ENCODE measurements at places on chromosomes 2 and 18. TPM values are rescaled to one million over a fixed set of nuclear protein-coding genes. Genes with fewer than 3 reads are reported as not detected.

The GCFC2 gene
- 30.3 TPM for total RNA-seq

The ZSWIM2 gene
- total RNA-seq, result not detected

- no peak for DNase-seq
Observed at GRCh38 chr2:223459328-223459939, 142.7 kb downstream of the SCG2 start.

- DNase-seq, result no peak
Observed at GRCh38 chr18:1408376-1408775, 503.7 kb downstream of the ADCYAP1 start.

Data from thymus (tissue), 14 donors.